ENCODE measurements at places on chromosomes 3 and 15.

GRCh38 chr15:71542836-71543235, 267.5 kb upstream of the NR2E3 start:
- no peak for DNase-seq

GRCh38 chr15:80384432-80384831, 19.8 kb upstream of the ARNT2 start:
- DNase-seq: no peak

- no peak for DNase-seq
Observed at GRCh38 chr3:52093756-52094545, 37.6 kb upstream of the DUSP7 start.

GRCh38 chr3:186940967-186941366, 10.6 kb downstream of the ST6GAL1 start:
- no peak for DNase-seq

GRCh38 chr3:108131475-108132134, 40.8 kb upstream of the CD47 start:
- DNase-seq: no peak

DNA sequence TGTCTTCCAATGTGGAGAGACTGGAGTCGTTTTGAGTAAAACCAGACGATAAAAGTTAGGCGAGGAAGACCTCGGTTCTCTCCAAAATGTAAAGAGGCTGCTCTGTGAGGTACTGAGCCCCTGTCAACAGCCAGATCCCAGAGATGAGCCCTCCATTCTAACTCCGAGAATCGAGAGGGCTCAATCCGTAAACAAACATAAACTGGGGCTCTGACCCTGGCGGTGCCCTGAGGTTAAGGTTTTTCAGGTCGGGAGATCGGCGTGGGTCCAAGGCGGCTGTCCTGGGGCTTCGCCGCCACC, 417 bp downstream of the TBCCD1 start:
- no peak for DNase-seq

DNA sequence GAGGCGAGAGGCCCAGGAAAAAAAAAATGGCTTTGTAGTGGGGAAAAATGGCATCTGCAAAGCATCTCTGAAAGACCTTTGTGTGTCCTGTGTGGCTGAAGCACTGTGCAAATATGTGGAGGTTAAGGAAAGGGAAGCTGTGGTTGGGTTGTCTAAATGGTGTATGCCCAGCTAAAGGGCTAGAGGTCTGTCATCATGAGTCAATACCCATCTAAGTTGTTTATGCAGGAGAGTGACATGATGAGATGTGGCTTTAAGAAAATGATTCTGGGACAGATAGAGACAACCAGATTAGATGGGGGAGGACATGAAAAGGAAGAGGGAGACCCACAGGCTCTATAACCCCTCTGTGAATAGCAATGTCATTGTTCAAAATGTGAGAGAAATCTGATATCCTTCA, 280.7 kb downstream of the MFSD1 start:
- no peak for DNase-seq

DNA sequence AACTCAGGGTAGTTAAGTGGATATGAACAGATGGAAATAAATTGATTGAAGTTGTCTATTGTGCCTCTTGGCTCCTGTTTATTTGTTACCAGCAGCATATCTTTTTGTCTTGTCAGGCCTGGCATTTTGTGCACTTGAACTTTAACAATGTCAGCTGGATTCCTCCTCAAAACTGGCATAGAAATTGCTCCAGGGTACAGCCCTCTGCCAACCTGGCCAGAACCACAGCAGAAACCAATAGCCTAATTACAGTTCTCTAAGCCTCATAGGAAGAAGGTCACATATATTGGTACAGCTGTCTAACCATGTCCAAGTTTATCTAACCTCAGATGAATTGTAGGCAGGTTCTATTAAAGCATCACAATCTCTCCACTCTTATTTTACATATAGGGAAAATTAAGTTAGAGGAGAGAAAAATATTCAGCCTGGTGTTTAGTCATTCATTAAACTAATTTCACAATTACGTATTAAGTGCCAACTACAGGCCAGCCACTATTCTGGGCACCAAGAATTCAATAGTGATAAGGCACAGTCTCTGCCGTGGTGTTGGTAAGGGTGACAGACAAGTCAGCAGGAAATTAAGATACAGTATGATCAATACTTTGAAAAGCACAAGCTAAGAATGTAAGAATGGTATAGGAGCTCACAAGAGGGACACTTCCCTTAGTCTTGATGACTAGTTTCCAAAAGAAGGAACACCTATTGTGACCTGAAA, 452.9 kb upstream of the NECTIN3 start:
- DNase-seq: no peak

DNA sequence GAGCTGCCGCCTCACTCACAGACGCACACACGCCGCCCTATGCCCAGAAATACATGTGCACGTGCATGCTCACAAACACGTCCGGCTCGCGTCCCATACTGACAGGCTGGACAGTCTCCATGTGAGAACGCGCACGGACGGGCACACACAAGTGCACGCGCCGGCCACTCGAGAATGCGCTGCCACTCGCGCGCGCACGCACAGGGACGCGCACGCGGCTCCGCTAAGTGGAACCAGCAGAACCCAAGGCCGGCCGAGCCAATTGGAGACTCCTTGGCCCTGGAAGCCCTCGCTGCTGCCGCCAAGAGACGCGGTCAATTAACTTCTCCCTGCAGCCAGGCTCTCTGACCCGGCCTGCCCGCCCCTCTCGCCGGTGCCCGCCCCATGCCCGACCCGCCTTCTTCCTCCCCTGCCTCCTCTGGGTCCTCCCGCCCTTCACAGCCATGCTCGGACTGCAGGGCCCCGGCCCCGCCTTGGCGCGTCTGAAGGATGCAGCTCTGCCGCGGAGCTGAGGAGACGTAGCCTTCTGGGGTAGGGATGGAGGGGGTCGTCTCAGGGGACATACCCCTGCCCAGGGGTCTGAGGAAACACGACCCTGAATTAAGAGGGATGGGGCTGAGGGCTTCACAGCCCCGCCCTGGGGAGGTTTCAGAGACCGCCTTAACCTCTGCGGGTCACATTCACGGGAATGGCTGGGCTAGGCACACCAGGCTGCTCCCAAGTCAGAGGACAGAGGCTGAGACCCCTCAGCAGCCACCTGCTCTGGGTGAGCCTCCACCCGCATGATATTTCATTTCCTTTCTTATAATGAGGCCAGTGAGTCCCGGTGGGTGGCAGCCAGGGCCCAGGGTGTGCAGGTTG, 15.0 kb downstream of the PTH1R start:
- peak; percentile 65 for DNase-seq

GRCh38 chr15:41047474-41047873, 68.6 kb downstream of the INO80 start:
- DNase-seq: no peak

DNA sequence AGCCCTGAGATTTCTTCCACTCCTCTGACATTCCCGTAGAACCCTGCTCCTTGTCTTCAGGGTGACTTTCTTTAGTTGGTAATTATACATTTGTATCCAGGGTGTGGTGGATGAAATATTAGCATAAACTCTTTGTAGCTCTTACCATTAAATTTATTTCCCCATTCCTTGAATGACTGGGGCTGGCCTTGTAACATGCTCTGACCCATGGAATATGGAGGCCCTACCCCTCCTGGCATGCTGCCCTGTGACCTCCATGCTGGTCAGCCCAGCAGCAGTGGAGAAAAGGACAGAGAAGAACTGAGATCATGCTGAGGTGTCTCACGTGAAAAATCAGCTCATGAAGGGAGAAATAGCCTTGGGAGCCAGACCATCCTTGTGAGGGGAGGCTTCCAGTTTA, 96.1 kb upstream of the PROK2 start:
- no peak for DNase-seq

DNA sequence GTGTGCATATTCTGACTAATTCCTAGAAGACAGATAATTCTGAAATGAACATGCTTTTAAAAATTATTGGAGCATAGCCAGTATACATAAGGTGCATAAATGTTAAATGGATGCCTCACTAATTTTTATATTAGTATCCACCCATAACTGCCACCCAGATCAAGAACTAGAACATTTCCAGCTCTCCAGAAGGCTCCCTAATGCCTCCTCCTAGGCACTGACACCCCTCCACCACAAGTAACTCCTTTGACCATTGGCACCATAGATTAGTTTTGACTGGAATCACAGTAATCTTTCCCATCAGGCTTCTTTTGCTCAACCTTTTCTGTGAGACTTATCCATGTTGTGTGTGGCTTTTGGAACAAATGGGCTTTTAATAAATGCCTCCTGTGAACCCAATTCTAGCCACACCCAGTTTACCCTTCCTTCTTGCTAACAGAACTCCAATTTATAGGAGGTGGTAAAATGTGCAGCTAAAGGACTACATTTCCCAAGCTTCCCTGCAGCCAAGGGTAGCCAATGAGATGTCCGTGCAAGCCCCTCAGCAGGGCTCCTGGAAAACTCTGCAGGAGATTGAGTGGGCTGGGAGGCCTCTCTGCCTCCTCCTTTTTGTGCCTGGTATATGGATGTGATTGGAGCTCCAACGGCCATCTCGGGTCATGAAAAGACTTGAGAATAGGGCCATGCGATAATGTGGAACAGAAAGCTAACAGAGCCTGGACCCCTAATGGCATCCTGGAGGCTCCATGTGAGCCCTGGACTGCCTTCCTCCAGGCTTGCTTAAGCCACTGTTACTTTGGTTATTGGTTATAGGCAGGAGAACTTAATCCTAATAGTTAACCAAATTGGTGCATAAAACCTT, 322.6 kb upstream of the TLE3 start:
- no peak for DNase-seq

- no peak for DNase-seq
Observed at GRCh38 chr3:31210068-31210645, 315.7 kb upstream of the GADL1 start.

GRCh38 chr3:54760201-54760600, 167.7 kb downstream of the LRTM1 start:
- no peak for DNase-seq

GRCh38 chr3:64825404-64826120, 137.8 kb upstream of the ADAMTS9 start:
- no peak for DNase-seq

DNA sequence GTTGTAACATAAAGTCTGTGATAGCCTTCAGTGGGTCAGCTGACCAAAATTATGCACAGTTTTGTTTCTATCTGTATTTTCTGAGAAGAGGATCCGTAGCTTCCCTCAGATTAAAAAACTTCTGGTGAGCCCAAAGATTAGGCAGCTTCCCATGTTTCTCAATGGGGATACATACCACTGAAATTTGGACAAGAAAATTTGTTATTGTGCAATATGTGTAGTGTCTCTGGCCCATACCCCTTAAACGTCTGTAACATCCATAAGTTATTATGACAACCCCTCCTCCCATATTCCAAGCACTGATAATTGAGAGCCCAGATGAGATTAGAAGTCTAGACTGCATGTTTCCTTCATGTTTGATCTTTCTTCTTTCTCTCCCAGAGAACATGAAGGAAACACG, 1.9 kb upstream of the MITF start:
- DNase-seq: no peak

DNA sequence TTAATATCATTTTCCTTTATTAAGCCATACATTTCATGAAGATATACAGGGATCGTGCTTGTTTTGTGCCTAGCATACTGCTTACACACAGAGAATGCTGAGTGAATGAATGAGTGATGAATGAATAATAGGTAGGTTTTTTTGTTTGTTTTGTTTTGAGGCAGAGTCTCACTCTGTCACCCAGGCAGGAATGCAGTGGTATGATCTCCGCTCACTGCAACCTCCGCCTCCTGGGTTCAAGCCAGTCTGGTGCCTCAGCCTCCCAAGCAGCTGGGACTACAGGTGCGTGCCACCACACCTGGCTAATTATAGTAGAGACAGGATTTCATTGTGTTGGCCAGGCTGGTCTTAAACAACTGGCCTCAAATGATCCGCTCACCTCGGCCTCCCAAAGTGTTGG, 400.0 kb downstream of the ROBO1 start:
- DNase-seq: no peak

DNA sequence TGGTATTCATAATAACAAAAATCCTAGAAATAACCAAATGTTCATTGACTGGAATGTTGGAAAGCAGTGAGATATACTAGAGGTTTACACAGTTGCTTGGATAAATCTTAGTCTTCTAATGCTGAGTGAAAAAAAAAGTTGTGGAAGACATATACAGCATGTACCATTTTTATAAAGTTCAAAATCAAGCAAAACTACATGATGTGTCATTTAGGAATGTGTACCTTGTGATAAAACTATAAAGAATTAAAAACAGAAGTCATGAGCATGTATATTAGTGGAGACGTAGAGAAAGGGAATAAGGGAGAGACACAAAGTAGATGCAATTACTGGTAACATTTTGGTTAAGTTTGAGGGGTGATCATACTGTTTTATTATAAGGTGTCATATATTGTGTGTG, 45.2 kb downstream of the FBXL2 start:
- no peak for DNase-seq

DNA sequence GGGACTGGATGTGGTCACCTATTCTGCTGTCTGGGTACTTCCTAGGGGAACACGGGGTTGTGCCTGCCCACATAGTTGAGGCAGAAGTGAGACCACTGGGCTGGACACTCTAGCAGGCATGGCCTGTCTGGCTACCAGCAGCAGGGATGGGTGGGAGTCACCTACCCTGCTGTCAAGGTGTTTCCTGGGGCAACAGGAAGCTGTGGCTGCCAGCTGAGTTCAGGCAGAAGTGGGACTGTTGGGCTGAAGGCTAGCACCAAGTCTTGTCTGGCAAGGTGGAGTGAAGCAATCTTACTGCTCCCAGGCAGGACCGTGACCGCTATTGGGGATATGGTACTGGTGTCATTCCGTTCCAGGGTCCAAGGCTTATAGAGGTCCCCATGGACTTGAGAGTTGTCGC, 20.3 kb upstream of the ZDHHC23 start:
- no peak for DNase-seq

GRCh38 chr15:94080416-94080815, 150.9 kb upstream of the MCTP2 start:
- peak; percentile 22 for DNase-seq

GRCh38 chr3:117439812-117440211, 730.2 kb downstream of the TUSC7 start:
- peak; percentile 40 for DNase-seq

- no peak for DNase-seq
Observed at GRCh38 chr15:87357637-87358313, 898.8 kb downstream of the NTRK3 start.

- DNase-seq: no peak
Observed at GRCh38 chr3:41600616-41601015, 361.3 kb downstream of the ULK4 start.

All from NT2/D1 (cell line).